Calu3 (cell line): ENCODE measurements at places on chromosomes 1 and 21. TPM values are rescaled to one million over a fixed set of nuclear protein-coding genes. Genes with fewer than 3 reads are reported as not detected.

The KIF17 gene
- total RNA-seq: not detected in 2 replicates

The RWDD3 gene
- 23.3 and 25.2 TPM in 2 replicates for total RNA-seq

The KRTAP12-2 gene
- not detected in 2 replicates for total RNA-seq

The MAN1C1 gene
- 0.14 and 0.37 TPM in 2 replicates for total RNA-seq

The THEMIS2 gene
- 5.9 and 11.3 TPM in 2 replicates for total RNA-seq

The CD160 gene
- total RNA-seq: not detected in 2 replicates

The LRRC39 gene
- 0.42 and 0.88 TPM in 2 replicates for total RNA-seq

The CD48 gene
- total RNA-seq: not detected in 2 replicates

The CCDC17 gene
- 4.7 and 8.3 TPM in 2 replicates for total RNA-seq

The UBE4B gene
- total RNA-seq: 26.1 and 28.1 TPM in 2 replicates

The SYT14 gene
- 1.7 and 2.1 TPM in 2 replicates for total RNA-seq

The FAM72D gene
- 8.2 and 10.3 TPM in 2 replicates for total RNA-seq

The USF1 gene
- 72.1 and 75.4 TPM in 2 replicates for total RNA-seq

The CCDC28B gene
- 7.1 and 8.2 TPM in 2 replicates for total RNA-seq

The RCSD1 gene
- total RNA-seq: not detected in 2 replicates

The OPRD1 gene
- total RNA-seq: 0.07 TPM in 1 of 2 replicates, not detected in the other

The PLA2G5 gene
- total RNA-seq: not detected in 2 replicates

The ADORA1 gene
- total RNA-seq: 1.5 and 1.7 TPM in 2 replicates

The WDR47 gene
- total RNA-seq: 6.3 and 6.8 TPM in 2 replicates

The CACNA1S gene
- total RNA-seq: not detected in 2 replicates

The TMEM200B gene
- total RNA-seq: 0.15 TPM in 1 of 2 replicates, not detected in the other

The ADIPOR1 gene
- total RNA-seq: 102 and 104 TPM in 2 replicates

The ACADM gene
- total RNA-seq: 19.2 and 21.6 TPM in 2 replicates

The LGR6 gene
- total RNA-seq: not detected in 2 replicates

The CRB1 gene
- total RNA-seq: not detected in 2 replicates

The AMY1B gene
- not detected in 2 replicates for total RNA-seq

The USH2A gene
- total RNA-seq: not detected in 2 replicates

The TRABD2B gene
- 0.10 and 0.42 TPM in 2 replicates for total RNA-seq

The AMY2A gene
- total RNA-seq: not detected in 2 replicates

The TRNP1 gene
- total RNA-seq: 195 and 277 TPM in 2 replicates

The RASAL2 gene
- 29.7 and 32.4 TPM in 2 replicates for total RNA-seq

The GSTM3 gene
- total RNA-seq: 67.9 and 73.7 TPM in 2 replicates

The CA6 gene
- total RNA-seq: not detected in 2 replicates

The KRTAP19-3 gene
- total RNA-seq: not detected in 2 replicates

The FMOD gene
- not detected in 2 replicates for total RNA-seq

The LCA5L gene
- total RNA-seq: 1.7 and 2.0 TPM in 2 replicates

The NSUN4 gene
- 38.7 and 42.5 TPM in 2 replicates for total RNA-seq

The VASH2 gene
- 4.7 and 5.8 TPM in 2 replicates for total RNA-seq

The G0S2 gene
- 2.4 and 4.0 TPM in 2 replicates for total RNA-seq

The LAD1 gene
- 209 and 244 TPM in 2 replicates for total RNA-seq

The PCP4L1 gene
- not detected in 2 replicates for total RNA-seq

The SLC44A3 gene
- 32.0 and 34.5 TPM in 2 replicates for total RNA-seq

The VAV3 gene
- total RNA-seq: 33.3 and 38.2 TPM in 2 replicates

The KCNK2 gene
- 0.47 and 1.1 TPM in 2 replicates for total RNA-seq

The NTNG1 gene
- total RNA-seq: 1.5 and 2.6 TPM in 2 replicates

The SDE2 gene
- total RNA-seq: 26.2 and 28.1 TPM in 2 replicates

The ITGB2 gene
- 0.42 and 0.47 TPM in 2 replicates for total RNA-seq
